NCI-H524 (cell line): ENCODE measurements at places on chromosomes 5 and 9.

GRCh38 chr9:109468927-109469326, 29.2 kb downstream of the PTPN3 start:
- DNase-seq, result no peak

GRCh38 chr5:33840927-33841547, 50.8 kb downstream of the ADAMTS12 start:
- DNase-seq, result no peak

GRCh38 chr5:62653001-62653863, 74.6 kb downstream of the LRRC70 start:
- no peak for DNase-seq

GRCh38 chr9:88753691-88754367, 218.9 kb downstream of the NXNL2 start:
- peak; percentile 33 for DNase-seq

DNA sequence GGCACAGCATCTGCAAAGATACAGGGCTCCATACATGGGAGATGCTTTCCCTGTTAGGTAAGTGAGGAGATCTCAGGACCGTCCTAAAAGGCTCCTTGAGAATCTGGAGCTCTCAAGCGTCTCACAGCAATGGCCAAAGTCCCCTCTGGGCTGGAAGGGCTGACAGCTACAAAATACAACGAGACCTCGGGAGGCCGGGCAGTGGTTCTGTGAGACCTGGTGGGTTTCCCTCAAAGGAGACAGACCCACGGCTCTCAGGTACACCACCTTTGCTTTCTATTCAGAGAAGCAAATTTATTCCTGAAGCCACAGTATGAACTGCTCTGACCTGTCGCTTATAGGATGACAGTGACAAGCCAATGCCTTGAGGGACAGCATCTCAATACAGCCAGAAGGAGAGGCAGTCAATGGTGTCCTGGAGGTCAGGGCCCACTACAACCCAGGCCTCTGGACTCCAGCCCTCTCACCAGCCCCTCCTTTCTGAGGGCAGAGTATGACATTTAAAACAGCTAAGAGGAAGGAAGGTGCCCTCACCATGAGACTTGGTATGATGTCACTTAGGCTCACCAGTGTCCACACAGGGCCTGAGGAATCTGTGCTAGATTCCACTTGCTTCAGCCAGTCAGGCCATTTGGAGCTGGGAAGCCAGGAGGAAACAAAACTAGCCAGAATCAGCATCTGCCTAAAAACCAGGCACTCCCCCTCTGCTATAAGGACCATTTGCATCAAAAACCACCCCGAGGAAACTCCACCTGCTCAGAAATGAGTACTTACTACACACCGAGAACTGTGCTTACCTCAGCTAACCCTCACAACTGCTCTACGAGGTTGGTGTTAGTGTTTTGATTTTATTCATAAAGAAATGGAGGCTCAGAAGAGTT, 86.5 kb upstream of the FSTL4 start:
- no peak for DNase-seq

GRCh38 chr9:110069326-110070248, 138.4 kb downstream of the C9orf152 start:
- DNase-seq, result no peak

DNA sequence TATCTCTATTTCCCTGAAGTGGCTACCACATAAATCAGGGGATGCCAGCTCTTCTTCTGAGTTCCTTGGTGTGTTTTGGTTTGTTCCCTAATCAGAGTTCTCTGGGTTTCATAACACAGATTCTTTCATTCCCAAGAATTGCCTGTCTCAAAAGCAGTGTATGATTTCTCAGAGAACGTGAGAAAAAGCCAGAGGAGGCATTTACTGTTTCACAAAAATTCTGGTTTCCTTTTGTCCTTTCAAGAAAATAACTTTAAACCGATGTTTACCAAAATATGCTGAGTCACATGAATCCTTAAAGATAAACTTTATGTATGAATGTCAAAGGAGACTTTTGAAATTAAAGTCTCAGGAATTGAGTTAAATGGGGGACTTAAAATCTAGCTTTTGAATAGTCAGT, 314.3 kb downstream of the EBF1 start:
- DNase-seq, result no peak

DNA sequence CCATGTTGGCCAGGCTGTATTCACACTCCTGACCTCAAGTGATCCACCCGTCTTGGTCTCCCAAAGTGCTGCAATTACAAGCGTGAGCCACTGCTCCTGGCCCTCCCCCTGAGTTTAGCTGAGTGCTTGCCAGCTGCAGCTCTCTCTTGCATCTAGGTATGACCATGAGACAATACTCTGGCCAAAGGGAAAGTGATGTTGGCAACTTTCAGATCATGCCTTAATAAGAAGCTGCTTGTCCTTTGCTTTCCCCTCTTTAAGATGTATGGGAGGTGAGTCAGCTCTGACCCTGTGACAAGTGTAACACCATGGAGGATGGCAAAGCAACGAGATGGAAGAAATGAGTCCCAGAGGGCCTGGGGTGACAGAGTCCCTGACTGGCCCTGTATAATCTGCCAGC, 18.7 kb upstream of the DCAF12 start:
- no peak for DNase-seq

DNA sequence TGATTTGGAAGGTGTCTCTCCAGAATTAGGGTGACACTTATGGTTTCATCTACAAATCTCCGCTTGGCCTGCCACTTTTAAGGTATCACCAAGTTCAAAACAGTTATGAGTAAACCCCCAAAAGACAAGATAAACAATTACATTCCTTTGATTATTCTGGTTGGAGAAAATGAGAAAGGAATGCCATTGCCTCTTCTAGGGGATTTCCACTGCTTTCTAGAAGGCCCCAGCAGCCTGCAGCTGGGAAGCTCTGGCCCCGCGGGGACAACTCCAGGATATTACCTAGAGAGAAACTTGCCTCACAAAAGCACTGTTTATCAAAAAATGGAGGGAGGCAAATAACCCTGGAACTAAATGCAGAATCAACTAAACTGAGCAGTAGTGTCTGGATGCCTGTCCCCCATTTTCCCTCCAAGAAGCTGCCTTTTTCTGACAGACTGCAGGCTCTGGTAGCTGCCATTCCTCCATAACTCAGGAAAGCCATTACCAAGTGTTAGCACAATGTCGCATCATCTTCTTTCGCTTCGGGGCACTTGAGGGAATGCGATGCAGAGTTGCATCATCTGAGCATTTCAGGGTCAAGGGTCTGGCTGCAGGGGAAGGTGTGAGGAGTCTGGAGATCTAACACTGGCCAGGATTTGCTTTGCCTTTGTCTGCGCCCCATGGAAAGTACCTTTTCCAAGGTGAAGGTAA, 71.5 kb upstream of the PLPP6 start:
- DNase-seq, result no peak

DNA sequence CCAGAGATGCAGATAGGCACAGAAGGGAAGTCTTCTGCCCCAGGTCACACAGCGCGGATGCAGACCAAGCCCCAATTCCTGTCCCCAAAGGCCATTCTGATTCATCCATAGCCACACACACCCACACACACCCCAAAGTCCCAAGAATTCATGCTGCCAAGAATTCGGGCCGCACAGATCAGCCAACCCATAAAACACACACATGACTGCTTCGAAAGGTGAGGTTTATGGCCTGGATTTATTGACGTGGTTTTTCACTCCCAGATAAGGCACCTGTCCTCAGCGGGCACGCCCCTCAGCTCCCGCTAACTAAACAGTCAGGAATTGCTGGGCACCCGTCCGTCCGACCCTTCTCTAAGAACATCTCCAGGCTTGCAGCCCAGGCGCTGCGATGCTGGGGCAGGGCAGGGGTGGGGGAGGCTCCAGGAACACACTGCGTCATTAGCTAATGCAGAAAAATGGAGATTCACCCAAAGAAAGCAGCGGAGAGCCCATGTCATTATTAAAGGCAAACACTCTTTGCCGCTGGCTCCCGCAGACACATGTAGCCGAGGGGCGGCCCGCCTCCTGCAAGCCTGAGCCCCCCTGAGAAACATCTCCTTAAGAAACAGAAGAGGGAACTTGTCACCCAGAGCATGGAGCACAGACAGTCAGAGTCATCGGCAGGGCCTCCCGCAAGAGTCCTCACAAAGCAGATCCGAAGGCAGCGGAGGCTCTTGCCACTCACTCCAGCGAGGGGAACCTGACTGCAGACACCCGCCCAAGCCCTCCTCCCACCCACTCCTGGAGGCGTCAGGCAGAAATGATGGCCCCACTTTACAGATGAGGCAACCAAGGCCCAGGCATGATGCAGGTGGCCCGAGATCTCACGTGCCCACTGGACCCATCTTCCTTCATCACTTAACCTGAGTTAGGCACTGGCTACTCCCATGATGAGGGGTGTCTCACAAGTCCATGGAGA, 19.9 kb downstream of the VAV2 start:
- no peak for DNase-seq

DNA sequence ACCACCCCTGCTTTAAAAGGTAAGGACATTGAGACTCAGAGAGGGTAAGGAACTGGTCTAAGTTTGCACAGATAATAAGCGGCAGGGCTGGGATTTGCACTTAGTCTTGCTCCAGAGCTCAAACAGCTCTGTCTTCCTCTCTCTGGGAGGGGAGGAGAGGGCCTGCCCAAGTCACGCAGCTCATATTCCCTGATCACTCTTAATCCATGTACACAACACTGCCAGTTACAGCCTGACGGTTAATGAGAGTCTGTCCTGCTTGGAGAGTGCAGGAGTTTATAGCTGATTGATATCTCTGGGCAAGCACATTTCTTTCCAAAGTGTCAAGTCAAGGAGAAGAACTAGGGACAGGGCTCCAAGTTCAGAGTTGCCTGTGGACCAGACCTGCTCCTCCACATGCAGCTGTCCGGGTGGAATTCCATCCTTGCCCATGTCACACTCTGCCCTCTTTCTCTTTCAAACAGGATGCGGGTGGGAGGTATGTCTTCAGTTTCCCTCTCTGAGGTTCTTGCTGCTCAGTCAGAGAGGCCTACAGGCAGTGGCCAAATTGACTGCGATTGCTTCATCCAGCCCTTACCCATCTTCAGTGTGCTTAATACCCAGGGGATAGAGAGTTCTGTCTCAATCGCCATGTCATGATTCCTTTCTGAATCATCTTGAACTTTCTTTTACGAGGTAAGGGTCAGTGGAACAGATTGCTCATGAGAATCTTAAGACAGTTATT, 54.5 kb downstream of the GALNT12 start:
- DNase-seq, result peak; percentile 8

GRCh38 chr9:9949978-9950377, 662.8 kb downstream of the PTPRD start:
- DNase-seq, result no peak

DNA sequence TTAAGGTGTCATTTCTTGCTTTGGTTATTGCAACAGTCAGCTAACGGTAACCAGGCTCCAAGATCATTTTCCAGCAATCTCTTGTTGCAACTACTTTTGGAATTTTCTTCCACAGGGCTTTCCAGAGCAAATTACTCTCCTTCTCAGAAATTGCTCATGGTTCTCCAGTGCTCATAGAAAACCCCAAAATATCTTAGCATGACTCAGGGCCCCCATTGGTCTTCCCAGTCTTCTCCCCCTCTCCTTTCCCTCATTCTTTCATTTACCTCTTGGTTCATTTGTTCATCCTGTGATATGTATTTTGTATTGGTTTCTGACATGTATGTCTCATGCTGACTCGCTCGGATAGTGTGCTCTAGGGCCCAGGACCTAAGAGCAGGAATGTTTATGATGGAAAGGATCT, 35.6 kb downstream of the WWC1 start:
- DNase-seq, result no peak

DNA sequence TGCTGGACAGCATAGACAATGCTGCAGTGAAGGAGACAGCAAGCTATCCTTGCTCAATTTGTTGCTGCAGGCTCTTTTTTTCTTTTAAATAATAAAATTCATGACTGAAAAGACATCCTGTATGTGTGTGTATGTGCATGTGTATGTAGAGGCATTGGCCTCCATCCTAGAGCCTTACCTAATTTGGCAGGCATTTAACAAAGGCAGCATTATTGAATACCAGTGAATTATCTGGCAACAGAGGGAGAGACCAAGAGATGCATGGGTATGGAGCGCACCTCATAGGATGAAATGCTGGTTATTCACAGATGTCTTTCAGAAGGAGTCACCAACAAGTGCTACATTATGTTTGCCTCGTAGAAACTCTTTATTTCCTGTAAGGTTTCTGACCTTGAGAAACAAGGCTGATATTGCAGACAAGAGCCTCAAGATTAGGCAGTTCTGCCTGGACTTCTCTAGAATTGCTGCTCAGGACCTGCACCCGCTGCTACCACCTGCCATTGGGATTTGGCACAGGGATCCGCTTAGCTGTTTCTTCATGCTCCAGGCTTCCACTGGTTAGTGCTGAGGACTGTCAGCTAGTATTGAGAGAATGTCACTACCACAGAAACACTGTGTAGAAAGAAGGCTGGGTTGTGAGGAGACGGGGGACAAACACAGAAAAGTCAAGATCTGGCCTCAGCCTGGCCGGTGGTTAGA, 247.7 kb upstream of the RFX3 start:
- no peak for DNase-seq

- DNase-seq, result no peak
These were observed 35.8 kb downstream of the PRKACG start for GRCh38 chr9:68978066-68978465.

DNA sequence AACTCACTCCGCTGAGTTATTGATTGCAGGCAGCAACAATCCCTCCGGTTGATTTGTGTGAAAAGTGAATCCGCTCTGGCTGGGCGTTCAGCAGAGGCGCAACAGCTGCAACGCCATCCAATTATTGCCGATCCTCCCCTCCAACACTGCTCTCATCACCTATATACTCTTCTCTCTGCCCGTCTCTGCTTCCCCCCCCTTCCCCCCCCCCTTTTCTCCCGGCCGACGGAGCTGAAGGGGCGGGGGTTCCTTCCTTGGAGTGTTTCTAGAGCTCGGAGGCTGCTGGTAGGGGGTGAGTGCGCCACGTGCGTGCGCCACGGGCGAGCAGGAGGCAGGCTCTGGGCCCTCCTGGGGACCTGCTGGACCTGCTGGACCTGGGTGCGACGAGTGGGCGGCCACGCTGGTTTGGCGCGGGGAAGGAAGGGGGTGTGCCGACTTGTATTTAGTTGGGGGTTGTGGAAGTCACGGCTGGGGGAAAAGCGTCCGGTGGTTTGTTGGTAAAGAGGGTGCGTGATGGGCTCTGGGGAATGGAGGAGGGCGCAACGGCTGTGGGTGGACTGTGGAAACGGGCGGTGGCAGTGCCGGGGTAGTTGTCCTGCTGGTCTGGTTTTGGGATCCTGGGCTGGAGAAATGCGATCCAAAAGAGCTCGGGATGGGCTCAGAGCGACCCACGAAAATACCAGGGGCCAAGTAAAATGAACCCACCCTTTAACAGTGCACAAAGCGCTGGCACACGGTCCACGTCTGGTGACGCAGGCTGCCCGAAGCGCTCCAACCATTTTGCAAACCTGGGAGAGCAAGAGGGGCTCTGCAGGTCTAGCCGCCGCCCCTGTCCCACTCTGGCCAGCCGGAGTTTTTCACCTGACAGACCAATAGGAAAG, 6.4 kb upstream of the MEF2C start:
- peak; percentile 52 for DNase-seq

GRCh38 chr5:138954257-138955012, 79.3 kb upstream of the LRRTM2 start:
- no peak for DNase-seq

- no peak for DNase-seq
These were observed 12.7 kb downstream of the DUSP1 start for GRCh38 chr5:172758077-172758833.

GRCh38 chr5:100800562-100800961, 102.5 kb downstream of the ST8SIA4 start:
- DNase-seq, result no peak

- peak; percentile 4 for DNase-seq
These were observed 589 bp downstream of the RIC1 start for GRCh38 chr9:5629312-5630080.
